ENCODE measurements at places on chromosomes 13 and 19.

DNA sequence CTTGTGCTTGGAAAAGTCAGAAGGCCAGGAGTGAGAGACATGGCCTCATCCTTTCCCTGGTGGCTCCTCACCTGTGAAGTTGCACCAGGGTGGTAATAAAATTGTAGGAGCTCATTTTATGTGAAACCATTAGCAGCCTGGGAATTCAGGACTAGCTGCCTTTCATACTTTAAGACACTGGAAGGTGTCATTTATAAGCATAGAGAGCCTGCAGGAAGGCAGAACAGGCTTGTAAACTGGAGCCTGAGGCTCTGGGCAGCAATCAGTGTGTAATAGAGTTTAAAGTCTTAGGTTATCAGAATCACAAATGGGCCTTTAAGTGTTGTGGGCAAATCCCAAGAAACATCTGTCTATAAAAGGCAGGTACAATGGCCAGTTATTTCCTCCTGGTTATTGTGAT, 127.2 kb downstream of the TM9SF2 start:
- DNase-seq, result no peak

- DNase-seq, result no peak
Observed at GRCh38 chr13:36965767-36966166, 33.4 kb downstream of the ALG5 start.

DNA sequence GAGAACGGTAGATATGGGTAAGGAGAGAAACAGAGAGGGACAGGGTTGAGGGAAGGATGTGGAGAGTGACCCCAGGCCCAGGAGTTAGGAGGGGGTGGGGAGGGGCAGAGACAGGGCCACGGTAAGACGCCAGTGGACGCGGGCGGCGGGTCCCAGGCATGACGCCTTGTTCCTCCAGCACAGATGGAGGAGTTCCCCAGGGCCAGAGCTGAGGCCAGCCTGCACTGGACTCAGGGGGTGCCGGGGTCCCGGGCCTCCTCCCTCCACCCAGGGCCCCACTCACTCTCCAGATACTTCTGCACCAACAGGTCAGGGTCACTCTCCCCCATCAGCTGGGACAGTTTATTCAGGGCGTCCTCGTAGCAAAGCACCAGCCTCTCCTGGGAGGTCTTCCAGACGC, 22.0 kb upstream of the EMP3 start:
- DNase-seq, result no peak

- no peak for DNase-seq
Observed at GRCh38 chr13:43663474-43664090, 123.2 kb downstream of the ENOX1 start.

GRCh38 chr13:41960211-41960636, 685 bp downstream of the VWA8 start:
- DNase-seq, result no peak

GRCh38 chr19:29527500-29528328, 1.9 kb downstream of the VSTM2B start:
- DNase-seq, result no peak

DNA sequence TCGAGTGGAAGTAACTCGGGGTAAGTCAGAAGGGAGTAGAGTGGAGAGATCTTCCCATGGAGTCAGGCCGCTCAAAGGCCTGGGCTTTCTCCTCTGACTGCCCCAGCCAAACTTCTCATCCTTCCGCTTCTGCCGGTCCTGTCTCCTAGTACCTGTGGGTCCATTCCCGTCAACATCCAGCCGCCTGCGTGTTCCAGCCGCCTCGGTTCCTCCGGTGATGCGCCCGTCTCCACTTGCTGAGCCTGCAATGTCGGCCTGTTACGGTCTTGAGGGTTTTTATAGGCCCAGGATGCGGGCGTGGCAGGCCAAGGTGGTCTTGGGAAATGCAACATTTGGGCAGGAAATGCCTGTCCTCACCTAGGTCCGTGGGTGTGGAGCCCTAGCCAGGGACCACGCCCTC, 38.3 kb downstream of the RASL11A start:
- DNase-seq, result no peak
